ENCODE measurements at places on chromosomes 2 and 18. TPM values are rescaled to one million over a fixed set of nuclear protein-coding genes. Genes with fewer than 3 reads are reported as not detected.

GNLY gene
- polyA plus RNA-seq, result not detected

ANKRD30BL gene
- not detected for polyA plus RNA-seq

GRCh38 chr2:21279525-21279924 is 155.8 kb downstream of the TDRD15 start:
- DNase-seq, result no peak

DNA sequence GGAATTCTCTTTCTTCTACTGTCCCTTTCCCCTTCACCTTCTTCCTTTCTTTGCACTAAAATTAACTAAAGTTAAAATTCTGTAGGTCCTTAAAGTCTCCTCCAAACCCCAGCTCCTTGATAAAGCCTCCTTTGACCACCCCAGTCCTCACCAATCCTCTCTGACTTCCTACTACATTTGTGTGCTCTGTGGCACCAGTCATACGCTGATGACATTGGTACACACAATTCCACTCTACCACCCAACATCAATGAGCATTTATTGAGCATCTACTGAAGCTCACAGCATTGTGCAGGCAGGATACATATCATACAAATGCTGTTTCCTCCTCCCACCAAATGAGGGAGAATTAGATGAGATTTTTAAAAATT is 4.5 kb upstream of the SP5 start:
- no peak for DNase-seq

Measured in GM23248 (cell line).